ENCODE measurements at places on chromosomes 2 and 18. TPM values are rescaled to one million over a fixed set of nuclear protein-coding genes. Genes with fewer than 3 reads are reported as not detected.

TXNDC2 gene
- 0.08 TPM for polyA plus RNA-seq

- no peak for DNase-seq
Observed at GRCh38 chr2:174158003-174158402, 90.3 kb downstream of the OLA1 start.

TMEM87B gene
- polyA plus RNA-seq: 13.5 TPM

EML6 gene
- polyA plus RNA-seq: 1.4 TPM

CYS1 gene
- polyA plus RNA-seq: 6.2 TPM

BOK gene
- 95.8 TPM for polyA plus RNA-seq

MC4R gene
- 0.08 TPM for polyA plus RNA-seq

GRCh38 chr2:6917761-6918421, 679 bp downstream of the RNF144A start:
- no peak for DNase-seq

NEB gene
- 0.29 TPM for polyA plus RNA-seq

SIX3 gene
- not detected for polyA plus RNA-seq

DNA sequence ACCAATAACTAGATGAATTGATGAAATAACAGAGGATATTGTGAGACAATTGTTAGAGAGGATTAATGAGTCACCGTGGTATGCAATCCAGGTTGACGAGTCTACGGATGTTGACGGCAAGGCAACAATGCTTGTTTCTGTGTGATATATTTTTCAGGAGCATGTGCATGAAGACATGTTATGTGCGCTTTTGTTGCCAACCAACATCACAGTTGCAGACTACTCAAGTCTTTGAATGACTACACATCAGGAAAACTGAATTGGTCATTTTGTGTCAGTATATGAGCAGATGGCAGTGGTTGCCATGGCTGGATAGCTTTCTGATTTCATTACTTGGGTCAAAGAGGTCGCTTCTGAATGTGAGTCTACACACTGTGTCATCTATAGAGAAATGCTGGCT, 96.8 kb upstream of the CRACDL start:
- DNase-seq: no peak

SCTR gene
- not detected for polyA plus RNA-seq

DNA sequence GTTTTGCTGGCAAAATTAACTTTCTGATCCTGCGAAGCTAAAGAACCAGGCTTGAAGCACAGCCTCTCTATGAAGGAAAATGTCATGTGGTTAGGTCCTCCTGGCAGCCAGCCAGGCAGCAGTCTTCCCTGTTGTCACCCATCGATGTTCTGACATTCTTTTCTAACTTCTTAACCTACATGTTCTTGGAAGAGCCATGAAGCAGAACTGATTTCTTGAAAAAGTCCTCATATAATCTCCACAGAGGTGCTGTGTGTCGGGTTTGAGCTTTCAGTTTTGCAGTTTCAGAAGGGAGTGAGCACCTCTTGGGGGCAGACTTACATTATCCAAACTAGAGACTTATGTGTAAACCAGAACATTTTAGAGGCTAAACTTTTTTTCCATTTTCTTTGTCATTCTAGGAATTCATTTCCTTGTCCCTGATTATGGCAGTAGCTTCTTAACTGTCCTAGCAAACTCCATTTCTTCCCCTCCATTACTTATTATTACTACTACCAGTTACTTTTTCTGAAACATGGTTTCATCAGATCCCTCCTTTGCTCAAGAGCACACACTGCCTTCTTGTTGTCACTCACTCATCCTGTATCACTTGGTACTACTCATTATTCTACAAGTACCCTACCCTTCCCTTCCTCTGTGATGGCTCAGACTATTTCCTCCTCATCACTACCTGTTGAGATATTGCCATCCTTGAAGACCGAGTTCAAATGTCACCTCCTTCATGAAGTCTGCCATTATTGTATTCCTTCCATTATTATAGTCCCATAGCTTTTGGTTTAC, 31.1 kb downstream of the DOK1 start:
- DNase-seq: no peak

GRCh38 chr2:168697668-168698121, 104.7 kb upstream of the NOSTRIN start:
- no peak for DNase-seq

- DNase-seq: no peak
Observed at GRCh38 chr2:37795938-37796337, 124.5 kb upstream of the CDC42EP3 start.

GRCh38 chr2:164439885-164440284, 181.4 kb downstream of the GRB14 start:
- no peak for DNase-seq

DNA sequence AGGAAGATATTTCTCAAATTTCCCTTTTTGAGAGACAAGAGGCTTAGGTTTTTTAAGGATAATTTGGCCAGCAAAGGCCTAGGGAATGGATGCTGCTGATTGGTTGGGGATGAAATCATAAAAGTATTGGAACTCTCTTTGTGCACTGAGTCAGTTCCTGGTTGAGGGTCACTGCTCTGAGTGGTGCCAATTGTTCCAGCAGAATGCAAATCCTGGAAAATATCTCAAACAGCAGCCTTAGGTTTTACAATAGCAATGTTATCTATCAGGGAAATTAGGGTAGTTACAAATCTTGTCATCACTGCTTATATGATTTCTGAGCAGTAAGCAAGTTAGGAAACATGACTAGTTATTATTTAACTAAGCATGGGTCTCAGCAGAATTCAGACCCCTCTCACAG, 96.2 kb downstream of the RAD51AP2 start:
- no peak for DNase-seq

Measured in urinary bladder (tissue), 4 donors.